ACHN (cell line): ENCODE measurements at places on chromosomes 7 and 10.
A peak's percentile ranks its signal among the peaks of the same experiment; 100 is the strongest.

- DNase-seq, result no peak
These were observed 202.9 kb downstream of the GRM3 start for GRCh38 chr7:86846494-86847190.

- DNase-seq, result no peak
These were observed 130.4 kb upstream of the BMPER start for GRCh38 chr7:33774762-33775523.

DNA sequence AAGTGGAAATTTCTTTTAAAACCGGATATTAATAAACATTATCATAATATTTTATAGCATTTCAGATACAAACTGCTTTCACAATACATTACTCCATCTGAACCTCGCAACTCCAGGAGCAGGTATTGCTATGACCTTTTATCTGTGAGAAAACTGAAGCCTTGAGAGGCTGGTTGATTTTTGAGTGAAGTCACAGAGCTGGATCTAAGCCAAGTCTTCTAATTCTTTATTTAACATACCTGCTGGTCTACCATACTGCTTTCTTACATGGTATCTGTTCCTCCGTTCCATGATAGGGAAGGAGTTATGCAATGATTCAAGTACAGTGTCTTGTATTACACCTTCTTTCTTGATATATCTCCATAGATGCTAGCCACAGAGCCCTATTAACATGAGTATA, 37.4 kb upstream of the ITGB8 start:
- no peak for DNase-seq

GRCh38 chr10:79472951-79473350, 27.5 kb upstream of the ZCCHC24 start:
- DNase-seq, result no peak

DNA sequence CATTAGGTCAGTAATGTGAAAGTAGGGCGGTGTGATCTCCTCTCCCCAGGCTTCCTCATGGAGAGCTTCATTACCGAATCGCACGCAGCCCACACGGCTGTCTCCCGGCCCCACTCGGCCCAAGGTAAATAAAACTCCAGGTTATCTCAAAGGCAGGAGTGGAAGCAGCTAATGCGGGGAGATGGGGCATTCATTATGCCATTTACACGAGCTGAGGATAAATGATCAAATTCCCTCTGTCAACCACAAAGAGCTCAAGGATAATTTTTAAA, 93.5 kb downstream of the ADARB2 start:
- DNase-seq, result no peak

DNA sequence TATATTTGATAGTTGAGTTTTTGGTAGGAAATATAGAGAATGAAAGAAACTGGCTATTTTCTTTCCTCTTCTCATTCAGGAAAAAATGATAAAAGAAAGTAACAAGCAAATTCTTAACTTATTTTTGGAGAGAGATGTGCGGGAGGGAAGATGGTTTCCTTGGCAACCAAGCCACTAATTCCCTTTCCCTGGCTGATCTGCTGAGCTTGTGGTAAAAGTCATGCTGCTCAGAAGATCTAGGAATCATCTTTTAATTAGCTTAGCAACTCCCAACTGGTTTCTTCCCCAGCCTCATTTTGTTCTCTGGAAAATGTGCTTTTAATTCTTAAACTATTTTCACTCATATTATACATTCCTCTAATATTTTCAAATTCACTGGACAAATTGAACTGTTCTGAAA, 11.8 kb downstream of the UROS start:
- DNase-seq, result no peak

DNA sequence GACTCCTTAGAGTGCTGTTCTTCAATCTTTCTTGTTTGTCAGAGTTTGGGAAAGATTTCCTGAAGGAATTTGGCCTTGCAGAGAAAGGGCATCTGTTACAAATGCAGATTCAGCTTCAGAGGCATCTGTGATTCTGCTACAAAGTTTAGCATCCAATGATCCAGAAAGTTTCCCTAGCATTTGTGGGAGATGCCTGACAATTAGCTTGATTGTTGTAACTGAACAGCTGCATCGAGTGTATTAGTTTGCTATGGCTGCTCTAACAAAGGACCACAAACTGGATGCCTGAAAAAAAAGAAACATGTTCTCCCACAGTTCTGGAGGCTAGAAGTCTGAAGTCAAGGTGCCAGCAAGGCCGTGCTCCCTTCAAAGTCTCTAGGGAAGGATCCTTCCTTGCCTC, 365.1 kb downstream of the GRID1 start:
- no peak for DNase-seq

DNA sequence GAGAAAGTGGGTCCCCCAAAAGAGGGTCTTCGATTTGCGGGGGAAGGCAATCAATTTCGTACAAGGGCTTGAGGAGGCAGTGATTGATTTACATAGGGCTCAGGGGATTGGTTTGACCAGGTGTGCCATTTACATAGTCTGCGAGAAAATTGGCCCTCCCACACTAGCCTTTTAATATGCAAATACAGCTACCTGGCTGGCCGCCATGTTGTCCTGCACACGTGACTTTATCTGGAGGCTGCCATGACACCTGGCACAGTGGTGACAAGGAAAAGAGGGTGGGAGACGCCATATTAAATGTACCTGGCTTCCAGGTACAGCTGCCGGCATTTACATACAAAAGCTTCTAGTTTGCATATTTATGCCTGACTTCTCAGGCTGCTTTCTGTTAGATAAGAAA, 1577.2 kb upstream of the LRRTM3 start:
- DNase-seq, result no peak

- no peak for DNase-seq
These were observed 62.4 kb downstream of the ARHGAP12 start for GRCh38 chr10:31866118-31866670.

- DNase-seq, result no peak
These were observed 45.7 kb upstream of the GTF2IRD1 start for GRCh38 chr7:74407958-74408357.

- DNase-seq, result peak; percentile 72
These were observed 81.6 kb upstream of the PFKP start for GRCh38 chr10:2985729-2986232.

DNA sequence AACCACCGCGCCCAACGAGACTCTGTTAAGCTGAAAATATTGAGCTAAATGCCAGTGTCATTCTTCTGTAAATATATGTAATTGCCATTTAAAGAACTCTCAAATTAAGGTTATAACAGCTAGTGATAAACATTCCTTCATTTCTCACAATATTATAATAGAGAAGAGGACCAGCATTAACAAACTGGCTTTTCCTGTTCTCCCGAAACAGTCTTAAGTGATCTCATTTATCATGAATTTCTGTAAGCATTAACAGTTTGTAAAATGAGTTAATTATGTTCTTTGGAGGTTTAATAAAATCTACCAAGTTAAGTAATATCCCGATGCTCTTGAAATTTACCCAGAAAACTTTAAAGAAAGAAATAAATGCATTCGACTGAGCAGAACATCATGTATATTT, 352.8 kb downstream of the KCNMA1 start:
- no peak for DNase-seq

- DNase-seq, result no peak
These were observed 105.2 kb downstream of the VWC2 start for GRCh38 chr7:49878627-49879026.
